ENCODE measurements at places on chromosomes 13 and 19.

DNA sequence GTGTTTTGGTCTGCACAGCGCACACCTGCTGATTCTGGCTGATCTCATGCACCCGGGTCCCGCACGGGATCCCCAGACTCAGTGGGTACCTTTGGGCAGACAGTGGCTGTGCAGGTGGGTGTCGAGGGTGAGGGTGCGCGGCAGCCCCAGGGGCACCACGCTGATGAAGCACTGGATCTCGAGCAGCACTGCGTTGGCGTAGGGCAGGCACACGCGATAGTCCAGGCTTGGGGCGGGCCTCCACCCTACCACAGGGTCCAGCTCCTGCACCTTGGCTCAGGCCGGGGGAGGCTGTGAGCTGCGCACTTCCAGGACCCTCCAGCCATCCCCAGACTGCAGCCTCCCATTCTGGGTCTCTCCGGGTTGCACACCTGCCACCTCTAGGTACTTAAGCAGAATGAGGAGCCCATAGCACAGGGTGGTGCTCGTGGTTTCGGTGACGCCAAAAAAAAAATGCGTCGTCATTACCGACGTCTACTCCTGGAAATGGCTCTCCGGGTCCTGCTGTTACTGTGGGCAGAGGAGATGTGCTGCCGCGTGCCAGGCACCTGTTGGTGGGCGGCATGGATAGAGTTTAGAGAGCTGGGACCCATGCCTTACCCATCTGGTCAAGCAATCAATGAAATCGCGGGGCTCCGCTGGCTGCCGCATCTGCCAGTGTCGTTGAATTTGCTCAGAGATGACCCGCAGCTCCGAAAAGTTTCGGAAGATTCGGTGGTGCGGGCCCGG lies 10.5 kb downstream of the EGLN2 start:
- DNase-seq, result no peak

- no peak for DNase-seq
These were observed 17.5 kb downstream of the CUL4A start for GRCh38 chr13:113226873-113227450.

GRCh38 chr13:23969647-23970046 lies 72.3 kb upstream of the C1QTNF9B start:
- DNase-seq, result peak; percentile 41

DNA sequence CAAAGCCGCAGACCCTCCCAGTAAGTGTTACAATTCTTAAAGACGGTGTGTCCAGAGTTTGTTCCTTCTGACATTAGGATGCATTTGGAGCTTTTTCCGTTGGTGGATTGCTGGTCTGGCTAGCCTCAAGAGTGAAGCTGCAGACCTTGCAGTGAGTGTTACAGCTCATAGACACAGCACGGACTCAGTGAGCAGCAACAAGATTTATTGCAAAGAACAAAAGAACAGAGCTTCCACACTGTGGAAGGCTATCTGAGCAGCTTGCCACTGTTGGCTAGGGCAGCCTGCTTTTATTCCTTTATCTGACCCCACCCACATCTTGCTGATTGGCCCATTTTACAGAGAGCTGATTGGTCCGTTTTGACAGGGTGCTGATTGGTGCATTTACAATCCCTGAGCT lies 242.8 kb upstream of the SGCG start:
- no peak for DNase-seq

- DNase-seq, result no peak
These were observed 110.7 kb downstream of the SOX1 start for GRCh38 chr13:112177450-112178288.

DNA sequence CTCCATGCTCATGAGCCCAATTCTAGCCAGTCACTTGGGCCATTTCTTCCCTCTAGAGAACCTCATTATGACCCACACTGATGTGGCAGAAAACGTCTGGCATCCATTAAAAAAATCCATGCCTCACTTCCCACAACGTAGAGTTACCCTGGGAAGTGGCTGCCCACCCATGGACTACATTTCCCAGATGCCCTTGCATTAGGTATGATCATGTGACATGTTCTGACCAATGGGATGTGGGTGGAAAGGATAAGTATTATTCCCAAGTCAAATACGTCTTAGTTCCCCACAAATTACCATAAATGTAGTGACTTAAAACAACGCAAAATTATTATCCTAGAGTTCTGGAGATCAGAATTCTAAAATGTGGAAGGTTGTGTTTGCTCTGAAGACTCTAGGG lies 47.9 kb upstream of the ZNRF4 start:
- peak; percentile 23 for DNase-seq

GRCh38 chr13:39186205-39186875 lies 148.1 kb downstream of the NHLRC3 start:
- no peak for DNase-seq

- peak; percentile 40 for DNase-seq
These were observed 208.0 kb downstream of the DLEU7 start for GRCh38 chr13:50635504-50635903.

GRCh38 chr13:110326263-110326904 lies 19.3 kb downstream of the COL4A2 start:
- no peak for DNase-seq

- peak; percentile 33 for DNase-seq
These were observed 1077.3 kb upstream of the MIR17HG start for GRCh38 chr13:90270226-90270625.

GRCh38 chr13:74325106-74325505 lies 190.9 kb upstream of the KLF12 start:
- DNase-seq, result peak; percentile 80

GRCh38 chr19:57068921-57069697 lies 50.7 kb upstream of the USP29 start:
- DNase-seq, result no peak

GRCh38 chr19:18736415-18737336 lies 53.2 kb downstream of the CRTC1 start:
- no peak for DNase-seq

DNA sequence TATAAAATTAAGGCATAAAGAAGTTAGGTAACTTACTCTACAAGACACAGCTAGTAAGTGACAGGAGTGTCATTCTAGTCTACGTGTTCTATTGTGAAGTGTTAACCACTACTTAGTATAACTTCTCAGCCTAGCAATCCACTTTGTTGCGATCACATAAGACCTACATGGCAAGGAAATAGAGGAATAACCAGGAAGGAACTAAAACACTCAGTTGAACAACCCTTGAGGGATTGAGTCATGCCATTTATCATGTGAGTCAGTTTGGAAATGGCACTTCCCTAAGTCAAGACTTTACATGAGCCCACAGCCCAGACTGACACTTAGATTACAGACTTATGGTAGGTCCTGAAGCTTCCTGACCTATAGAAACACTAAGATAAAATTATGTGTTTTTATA lies 279.5 kb upstream of the PCDH20 start:
- DNase-seq, result peak; percentile 18

GRCh38 chr13:46726347-46726746 lies 70.6 kb downstream of the ESD start:
- no peak for DNase-seq

- DNase-seq, result no peak
These were observed 13.5 kb downstream of the ZSCAN5A start for GRCh38 chr19:56301155-56301554.

DNA sequence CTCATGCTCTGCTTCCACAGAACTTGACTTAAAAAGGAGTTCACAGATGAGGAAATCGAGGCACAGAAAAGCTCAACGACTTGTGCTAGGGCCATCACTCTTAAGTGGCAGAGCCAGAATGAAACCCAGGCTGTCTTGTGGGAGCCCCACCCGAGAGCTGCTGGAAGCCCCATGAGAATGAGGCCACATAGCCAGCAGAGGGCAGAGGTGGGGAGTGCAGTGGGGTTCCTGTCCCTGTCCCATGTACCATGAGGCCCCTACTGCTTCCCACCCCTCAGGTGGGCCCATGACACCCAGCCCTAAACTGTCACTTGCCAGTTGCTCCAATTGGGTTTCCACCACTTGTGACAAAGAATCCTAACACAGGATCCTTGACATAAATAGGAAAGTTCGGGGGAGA lies 175.9 kb downstream of the IRS2 start:
- DNase-seq, result no peak

DNA sequence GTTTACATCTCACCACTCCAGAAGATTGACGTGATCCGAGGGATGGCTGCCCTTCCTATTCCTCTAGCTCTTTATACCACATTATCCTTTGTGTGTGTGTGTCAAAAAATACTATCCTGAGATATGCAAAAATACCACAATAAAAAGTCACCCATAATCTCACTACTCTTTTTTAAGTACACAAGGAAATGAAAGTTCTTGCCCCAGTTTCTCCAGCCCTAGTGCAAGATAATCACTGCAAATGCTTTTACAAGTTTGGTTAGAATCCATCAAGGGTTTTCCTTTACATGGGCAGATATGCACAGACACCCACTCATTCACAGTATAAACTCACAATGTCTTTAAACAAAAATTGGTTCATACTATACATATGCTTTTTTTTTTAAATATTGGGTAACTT lies 89.3 kb downstream of the DIAPH3 start:
- DNase-seq, result no peak

DNA sequence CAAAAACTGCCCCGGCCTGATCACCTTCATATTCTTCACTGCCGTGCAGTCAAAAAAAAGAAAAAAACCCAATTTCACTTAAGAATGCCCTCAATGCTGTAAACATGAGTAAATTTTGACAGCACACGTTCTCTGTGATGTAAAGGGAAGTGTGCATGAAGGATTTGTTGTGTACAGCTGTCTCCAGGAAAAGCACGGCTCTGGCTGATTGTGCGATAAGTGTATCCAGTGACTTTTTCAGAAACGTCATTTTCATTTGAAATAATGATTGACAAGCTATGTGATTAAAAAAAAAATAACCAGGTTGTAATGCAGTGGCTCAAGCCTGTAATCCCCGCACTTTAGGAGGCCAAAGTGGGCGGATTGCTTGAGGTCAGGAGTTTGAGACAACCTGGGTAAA lies 39.6 kb downstream of the ANKRD10 start:
- DNase-seq, result no peak

- no peak for DNase-seq
These were observed 263.1 kb downstream of the FGF14 start for GRCh38 chr13:102138635-102139190.

GRCh38 chr19:1756264-1756663 lies 3.0 kb downstream of the ONECUT3 start:
- DNase-seq, result no peak

DNA sequence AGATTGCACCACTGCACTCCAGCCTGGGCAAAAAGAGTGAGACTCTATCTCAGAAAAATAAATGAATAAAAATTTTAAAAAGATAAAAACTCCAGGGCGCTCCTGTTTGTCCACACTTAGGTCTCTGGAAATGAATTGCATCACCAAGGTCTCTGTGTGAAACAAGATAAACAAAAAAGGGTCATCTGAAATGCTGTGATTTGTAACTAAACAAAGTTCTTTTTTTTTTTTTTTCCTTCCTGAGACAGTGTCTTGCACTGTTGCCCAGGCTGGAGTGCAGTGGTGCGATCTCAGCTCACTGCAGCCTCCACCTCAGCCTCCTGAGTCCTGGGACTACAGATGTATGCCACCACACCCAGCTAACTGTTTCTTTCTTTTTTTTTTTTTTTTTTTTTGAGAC lies 11.5 kb downstream of the FZR1 start:
- no peak for DNase-seq

GRCh38 chr13:49366841-49367240 lies 77.0 kb downstream of the CAB39L start:
- peak; percentile 53 for DNase-seq

DNA sequence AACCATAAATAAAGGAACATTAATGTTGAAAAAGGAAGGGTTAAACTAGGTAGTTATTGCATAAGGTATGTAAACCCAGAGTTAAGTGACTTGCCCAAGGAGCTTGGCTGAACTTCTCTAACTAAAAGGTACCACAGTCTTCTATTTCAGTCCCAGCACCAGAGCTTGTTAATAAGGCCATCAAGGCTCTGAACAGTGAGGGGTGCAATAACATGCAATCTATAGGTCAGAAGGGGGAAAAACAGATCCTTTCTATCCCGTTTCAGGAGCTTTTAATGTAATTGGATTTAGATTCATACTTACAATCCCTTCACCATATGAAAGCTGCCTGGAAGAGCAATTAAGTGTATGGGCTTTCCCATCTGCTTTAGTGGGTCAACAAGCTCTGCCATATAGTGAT lies 441.5 kb upstream of the SPRY2 start:
- no peak for DNase-seq

DNA sequence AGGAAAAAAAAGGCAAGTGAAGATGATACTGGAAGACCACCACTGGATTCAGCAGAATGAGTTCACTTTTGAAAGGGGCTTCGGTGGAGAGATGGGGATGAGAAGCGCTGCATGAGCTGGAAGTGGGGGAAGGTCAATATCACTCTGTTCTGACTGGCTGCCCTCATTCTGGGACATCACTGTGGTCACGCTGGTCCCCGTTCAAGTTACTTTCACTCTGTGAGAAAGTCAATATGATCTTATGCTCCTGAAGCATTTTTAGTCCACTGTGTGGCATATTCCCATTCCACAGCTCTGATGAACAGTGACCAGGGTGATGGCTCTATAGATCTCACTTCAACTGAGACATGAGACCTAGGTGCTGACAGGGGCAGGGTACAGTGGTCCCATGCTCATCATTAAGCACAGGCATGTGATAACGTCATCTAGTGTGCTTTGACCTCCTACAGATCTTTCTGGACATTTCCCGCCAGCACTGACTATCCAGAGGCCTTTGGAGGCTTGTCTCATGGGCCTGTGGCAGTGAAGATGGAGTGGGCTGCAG lies 40.2 kb upstream of the GPR183 start:
- DNase-seq, result no peak

DNA sequence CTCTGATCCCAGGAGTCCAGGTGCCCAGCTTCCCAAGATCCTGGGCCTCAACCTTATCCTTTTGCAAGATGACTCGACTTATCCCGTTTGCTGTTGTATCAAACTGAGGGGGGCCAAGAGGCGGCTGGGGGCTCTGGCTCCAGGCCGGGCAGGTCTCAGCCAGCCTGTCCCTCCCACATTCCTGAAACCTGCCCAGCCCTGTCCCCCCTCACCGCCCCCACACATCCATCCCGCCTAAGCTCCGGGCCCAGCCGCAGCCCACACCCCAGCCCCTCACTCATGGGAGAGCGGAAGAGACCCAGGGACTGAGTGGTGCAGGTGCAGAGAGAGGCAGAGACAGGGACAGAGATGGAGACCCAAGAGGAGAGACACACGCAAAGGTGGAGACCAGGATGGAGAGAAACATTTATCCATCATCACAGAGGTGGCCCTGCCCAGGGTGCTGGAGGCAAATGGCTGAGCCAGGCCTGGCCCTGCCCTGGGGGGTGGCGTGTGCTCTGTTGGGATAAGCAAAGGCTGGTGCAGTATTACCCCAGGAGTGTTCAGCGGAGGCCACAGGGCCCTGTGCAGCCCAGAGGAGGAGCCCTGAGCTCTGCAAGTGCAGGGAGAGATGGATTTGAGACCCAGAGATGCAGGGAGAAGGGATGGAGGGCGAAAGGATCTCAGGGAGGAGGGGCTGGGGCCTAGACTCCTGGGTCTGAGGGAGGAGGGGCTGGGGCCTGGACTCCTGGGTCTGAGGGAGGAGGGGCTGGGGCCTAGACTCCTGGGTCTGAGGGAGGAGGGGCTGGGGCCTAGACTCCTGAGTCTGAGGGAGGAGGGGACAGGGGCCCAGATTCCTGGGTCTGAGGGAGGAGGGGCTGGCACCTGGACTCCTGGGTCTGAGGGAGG lies 1.6 kb downstream of the BCAM start:
- no peak for DNase-seq

DNA sequence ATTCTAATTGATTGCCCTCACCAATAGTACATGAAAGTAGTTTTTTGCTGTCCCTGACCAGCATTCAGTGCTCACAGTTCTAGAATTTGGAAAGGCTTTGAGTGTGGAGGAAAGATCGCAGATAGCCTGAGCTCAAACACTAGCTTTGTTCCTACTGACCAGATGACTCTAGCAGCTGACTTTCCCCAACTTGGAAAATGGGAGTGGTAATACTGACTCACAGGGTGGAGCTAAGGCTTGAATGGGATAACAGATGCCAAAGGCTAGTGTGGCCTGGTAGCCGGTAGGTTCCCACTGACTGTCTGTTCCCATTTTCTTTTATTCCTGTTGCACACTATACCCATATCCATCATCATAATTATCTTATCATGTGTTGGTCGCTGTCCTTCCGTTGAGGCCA lies 3.7 kb downstream of the ZSCAN22 start:
- no peak for DNase-seq

Measured in fibroblast of skin of right biceps (primary cell).